Activated CD4-positive, alpha-beta T cell treated with anti-CD3 and anti-CD28 coated beads, Interleukin-2, amount 50 U/mL, for 16 hours (primary cell): ENCODE measurements at places on chromosomes 12 and 14.

GRCh38 chr12:120496413-120497340 lies 764 bp downstream of the DYNLL1 start:
- DNase-seq, result peak; percentile 39

- DNase-seq, result no peak
Observed at GRCh38 chr14:103027451-103027850, 29.9 kb downstream of the CDC42BPB start.

- DNase-seq, result no peak
Observed at GRCh38 chr14:30330445-30330844, 228.5 kb upstream of the G2E3 start.

GRCh38 chr12:2613326-2614073 lies 181.3 kb upstream of the FKBP4 start:
- peak; percentile 89 for DNase-seq

DNA sequence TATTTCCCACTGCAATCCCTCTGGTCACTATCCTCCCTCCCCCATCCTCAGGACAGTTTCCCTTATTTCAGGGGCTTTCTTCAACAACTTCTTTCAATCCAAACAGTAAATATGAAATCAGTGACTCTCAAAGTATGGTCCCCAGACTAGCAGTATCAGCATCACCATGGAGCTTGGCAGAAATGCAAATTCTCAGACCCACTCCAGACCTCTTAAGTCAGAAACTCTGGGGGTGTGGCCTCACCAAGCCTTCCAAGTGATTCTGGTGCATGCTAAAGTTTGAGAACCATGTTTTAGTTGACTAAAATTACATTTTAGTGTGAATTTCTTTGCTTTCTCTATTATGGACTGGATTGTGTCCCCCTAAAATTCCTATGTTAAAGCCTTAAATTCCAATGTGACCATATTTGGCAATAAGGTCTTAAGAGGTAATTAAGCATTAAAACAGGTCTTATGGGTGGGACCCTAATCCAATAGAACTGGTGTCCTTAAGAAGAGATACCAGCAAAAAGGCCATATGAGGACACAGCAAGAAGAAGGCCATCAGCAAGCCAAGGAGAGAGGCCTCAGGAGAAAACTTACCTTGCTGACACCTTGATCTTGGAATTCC lies 23.2 kb downstream of the ATP2B1 start:
- DNase-seq, result no peak

GRCh38 chr12:114344303-114344663 lies 61.7 kb downstream of the TBX5 start:
- DNase-seq, result no peak

DNA sequence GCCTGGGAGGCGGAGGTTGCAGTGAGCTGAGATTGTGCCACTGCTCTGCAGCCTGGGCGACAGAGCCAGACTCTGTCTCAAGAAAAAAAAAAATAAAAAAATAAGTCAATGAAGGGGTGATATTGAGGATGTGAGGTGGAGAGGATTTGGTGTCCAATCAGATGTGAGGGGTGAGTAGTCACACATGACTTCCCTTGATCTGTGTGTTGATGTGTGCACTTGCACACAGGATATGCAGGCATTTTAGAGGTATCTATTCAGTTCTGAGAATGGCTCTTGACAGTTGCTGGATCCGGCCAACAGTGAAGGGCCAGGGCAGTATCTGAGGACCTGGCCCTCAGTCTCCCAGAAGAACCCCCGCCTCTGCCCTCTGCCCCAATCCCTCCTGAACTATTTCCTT lies 7.8 kb upstream of the SP7 start:
- DNase-seq, result no peak

DNA sequence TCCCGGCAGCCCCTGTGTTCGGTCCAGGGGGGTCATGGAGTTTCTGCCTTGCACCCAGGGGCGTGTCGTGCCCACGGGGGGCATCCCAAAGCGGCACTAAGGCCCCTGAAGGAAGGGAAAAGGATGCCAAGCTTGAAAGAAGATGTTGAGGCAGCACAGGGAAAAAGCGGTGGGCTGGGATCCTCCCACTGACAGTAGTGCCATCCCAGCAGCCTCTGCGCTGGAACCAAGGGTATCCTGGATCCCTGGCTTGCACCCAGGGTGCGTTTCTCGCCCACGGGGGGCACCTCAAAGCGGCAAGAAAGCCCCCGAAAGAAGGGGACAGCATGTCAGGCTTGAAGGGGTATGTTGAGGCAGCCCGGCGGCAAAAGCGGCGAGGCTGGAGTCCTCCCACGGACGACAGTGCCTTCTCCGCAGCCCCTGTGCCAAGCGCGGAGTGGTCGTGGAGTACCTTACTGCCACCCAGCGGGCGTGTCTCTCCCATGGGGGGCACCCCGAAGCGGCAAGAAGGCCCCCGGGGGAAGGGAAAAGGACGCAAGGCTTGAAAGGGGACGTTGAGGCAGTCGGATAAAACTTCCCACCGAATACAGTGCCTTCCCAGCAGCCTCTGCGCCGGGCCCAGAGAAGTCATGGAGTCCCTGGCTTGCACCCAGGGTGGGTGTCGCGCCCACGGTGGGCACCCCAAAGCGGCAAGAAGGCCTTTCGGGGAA lies 164.4 kb upstream of the ALG10B start:
- no peak for DNase-seq

GRCh38 chr12:101204602-101205304 lies 5.3 kb downstream of the SLC5A8 start:
- no peak for DNase-seq

- peak; percentile 68 for DNase-seq
Observed at GRCh38 chr12:6341417-6342139, at the start of gene TNFRSF1A. TSS of gene TNFRSF1A (minus strand) at chr12:6342076. CDS start at chr12:6341814, 262 bp downstream.

DNA sequence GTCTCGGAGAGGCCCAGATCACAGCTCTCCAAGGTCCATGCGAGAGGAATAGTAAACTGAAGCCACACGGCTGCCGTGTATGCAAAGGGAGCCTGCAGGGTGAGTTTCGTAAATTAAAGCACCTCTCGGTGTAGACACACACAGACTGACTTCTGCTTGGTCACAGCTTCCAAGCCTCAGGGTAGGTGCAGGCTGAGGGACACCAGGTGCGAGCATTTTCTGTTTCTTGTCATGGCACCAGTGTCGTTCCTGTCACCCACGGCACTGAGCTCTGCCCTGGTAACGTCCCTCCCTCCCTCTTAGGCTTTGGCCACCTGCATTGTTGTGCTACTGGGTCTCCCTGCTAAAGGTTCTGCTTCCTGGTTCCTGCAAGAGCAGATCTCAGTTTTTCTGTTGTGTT lies 76.2 kb upstream of the DYNC1H1 start:
- no peak for DNase-seq

DNA sequence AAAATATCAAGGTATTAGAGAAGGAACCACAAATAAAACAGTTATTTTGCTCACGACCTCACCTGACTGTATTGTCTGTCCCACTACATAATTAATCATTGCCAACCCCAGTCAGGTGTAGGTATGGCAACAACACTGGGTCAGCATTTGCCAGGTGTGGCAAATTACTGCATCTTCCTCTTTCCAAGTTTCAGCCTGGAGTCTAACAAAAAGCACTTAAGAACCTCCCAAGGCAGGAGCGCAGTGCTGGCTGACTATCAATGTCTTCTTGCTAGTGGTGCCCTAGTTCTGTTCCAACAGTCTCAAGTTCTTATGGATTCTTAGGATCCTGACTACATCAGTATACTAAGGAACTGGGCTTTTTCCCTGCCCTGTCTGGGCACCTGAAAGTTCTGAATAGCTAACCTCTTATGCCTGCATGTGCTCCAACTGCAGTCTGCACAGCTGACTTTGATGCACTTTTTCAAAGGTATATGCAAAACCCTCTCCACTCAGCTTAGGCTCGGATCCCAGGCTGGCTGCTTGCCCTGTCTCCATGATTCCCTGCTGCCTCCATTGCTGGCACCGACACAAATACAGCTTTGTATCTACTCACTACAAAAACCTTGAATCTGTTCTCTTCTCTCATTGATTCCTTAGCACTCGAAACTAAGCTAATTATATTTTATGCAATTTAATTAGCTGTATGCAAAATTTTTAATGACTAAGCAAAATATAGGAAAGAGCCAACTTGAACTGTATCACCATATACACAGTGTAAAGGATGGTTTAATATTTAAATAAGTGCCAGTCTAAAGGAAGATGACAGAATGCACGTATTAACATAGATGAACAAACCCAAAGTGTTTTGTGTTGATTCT lies 113.3 kb downstream of the PRKD1 start:
- DNase-seq, result no peak

GRCh38 chr12:19382563-19382962 lies 56.7 kb upstream of the AEBP2 start:
- DNase-seq, result peak; percentile 3

DNA sequence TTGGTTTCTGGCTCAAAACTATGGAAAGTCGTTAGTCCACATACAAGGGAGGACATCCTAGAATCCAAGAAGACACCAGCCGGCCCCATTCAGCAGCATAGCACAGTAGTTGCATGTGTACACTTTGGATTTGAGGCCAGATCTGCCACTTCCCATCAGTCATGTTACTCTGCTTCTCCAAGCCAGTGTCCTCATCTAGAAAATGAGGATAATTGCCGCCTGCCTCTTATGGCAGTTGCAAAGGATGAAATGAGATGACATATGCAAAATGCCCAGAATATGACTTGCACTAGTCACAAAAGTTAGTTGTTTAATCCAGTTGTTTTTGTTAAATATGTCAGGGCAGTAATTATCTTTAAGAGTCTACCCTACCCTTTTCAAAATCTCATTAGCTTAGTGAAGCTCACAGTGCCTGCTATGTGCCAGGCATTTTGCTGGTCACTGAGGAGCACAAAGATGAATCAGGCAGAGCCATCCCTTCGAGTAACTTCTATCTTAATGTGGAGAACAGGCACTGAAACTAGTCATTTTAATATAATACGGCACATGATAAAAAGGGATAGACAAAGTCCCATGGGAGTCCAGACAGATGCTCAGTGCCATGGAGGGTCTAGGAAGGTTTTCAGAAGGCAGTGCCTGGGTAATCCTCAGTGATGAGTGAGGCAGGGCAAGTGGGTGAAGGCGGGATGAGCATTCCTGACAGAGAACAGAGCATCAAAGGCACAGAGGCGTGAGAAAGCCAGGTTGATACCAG lies 6.6 kb upstream of the KRT76 start:
- no peak for DNase-seq

DNA sequence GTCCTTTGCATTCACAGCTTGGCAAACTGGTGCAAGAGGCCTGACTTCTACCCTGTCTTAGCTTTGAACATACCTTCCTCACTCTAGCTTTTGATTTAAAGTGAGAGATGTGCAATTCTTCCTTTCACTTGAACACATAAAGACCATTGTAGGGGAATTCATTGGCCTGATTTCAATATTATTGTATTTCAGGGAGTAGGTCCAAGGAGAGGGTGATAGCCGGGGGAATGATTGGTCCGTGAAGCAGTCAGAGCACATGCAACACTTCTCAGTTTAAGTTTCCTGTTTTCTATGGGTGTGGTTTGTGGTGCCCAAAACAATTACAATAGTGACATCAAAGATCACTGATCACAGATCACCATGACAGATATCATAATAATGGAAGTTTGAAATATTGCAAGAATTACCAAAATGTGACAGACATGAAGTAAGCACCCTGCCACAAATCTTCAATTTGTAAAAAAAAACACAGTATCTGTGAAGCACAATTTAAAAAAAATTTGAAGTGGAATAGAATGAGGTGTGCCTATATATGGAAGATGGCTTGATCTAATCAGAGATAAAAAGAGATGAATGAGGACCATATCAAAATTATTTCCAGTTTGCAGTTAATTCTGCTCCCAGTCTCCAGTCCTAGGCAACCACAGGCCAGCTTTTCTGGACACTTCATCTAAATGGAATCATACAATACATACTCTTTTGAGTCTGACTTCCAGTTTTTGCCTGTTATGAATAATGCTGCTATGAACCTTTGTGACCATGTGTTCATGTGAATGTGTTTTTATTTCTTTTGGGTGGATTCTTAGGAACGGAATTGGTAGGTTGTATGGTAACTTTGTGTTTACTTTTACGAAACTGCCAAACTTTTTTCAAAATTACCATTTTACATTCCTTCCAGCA lies 23.2 kb downstream of the BORCS5 start:
- DNase-seq, result peak; percentile 83

DNA sequence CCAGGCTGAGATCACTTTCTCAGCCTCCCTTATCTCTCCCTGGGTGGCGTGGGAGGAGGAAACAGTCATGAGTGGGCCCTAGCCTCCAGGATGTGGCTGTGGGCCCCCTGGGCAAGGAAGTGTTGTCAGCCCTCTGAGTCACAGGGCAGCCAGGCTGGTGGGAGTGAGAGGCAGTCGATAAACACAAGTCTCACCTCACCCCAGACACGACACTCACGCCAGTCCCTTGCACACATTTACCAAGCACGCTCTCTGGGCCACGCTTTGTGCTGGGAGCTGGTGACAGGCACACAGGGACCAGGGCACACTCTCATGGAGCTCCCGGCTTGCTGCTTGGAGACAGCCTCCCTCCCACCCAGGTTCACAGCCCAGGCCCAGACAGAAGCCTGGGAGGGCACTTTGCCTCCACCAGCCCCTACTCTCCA lies 1.9 kb upstream of the KRT79 start:
- peak; percentile 49 for DNase-seq

- no peak for DNase-seq
Observed at GRCh38 chr12:50971946-50972345, 19.6 kb downstream of the HIGD1C start.

DNA sequence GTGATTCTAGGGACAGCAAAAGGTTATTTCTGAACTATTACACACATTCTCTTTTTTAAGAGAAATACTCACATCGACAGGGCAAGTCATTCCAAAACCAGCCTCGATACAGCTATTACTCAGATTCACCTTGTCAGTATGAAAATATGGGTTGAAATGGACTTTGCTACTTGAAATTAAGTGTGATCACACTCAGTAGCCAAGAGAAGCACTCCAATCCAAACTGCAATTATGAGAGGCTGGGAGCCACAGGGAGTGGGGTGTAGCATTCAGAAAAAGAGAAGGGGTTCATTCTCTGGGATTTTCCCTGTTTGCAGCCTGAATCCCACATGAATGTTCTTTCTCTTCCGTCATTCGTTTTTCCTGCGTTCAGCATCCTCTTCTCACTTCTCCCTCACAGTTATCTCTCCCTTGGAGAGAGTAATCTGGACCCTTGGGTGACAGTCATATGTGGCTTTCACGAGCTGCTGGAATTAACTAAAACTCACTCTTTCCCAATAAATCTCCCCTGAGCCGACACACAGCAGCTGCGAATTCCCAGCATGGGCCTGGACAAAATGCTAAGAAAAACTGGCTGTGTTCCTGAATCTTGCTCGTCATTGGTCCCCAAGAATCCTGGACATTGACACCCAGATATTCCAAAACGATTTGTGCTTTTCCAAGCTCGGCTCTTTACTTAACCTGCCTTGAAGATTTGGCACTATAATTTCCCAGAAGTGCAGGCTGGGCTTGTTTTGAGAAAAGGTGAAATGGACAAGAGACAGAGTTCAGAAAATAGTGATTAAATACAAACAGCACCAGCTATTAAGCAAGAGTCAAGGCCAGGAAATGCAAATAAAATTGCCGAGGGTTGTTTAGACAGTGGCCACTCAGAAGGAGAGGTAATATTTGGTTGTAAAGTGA lies 199.5 kb upstream of the PLEKHG7 start:
- DNase-seq, result peak; percentile 89

- DNase-seq, result peak; percentile 30
Observed at GRCh38 chr12:84502907-84503787, 409.5 kb downstream of the SLC6A15 start.

DNA sequence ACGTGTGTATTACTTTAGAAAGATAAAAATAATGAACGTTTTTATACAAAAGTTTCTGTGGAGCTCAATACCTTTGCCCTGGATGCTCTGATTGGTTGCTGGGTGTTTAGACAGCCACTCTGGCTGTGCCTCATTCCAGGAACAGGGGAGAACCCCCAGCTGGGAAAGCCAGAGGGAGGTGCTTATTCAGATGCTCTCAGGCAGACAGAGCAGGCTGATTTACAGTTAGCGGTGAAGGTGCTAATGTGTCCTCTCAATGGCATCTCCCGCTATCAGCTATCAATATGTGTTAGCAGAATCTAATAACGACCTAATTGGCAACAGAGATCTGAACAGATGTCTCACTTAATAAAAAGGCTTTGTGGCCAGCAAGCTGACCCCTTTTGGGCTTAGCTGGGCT lies 402.3 kb downstream of the NUAK1 start:
- DNase-seq, result no peak
